ENCODE measurements at places on chromosomes 2 and 18. TPM values are rescaled to one million over a fixed set of nuclear protein-coding genes. Genes with fewer than 3 reads are reported as not detected.

- no peak for DNase-seq
Observed at GRCh38 chr2:218999881-219000568, 6.8 kb upstream of the CRYBA2 start.

DNA sequence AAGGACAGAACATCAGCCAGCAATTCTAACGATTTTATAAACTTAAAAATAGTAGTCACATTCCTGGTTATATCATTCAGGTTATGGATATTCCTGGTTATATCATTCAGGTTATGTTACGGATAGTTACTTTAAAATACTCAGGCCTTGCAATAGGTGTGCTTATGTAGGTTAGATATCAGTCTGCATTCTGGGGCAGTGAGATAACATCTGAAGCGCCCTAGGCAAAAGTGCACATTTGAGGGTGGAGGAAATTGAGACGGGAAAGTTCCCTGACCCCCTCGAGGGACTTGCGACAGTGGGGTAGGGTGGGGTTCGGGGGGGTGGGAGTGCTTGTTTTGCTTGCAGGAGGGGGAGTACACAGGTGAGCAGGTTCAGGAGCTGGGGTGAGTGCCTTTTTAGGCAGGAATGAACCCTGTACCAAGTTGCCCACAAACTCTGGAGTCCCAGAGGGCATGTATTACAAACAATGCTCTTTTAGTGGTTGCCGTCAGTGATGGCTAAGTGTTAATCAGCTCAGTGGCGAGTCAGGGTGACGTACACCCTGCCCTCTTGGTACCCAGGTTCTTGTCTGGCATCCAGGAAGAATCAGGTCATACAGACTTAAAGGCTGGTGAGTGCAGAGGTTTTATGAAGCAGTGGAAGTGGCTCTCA lies 31.8 kb downstream of the CREG2 start:
- no peak for DNase-seq

DNA sequence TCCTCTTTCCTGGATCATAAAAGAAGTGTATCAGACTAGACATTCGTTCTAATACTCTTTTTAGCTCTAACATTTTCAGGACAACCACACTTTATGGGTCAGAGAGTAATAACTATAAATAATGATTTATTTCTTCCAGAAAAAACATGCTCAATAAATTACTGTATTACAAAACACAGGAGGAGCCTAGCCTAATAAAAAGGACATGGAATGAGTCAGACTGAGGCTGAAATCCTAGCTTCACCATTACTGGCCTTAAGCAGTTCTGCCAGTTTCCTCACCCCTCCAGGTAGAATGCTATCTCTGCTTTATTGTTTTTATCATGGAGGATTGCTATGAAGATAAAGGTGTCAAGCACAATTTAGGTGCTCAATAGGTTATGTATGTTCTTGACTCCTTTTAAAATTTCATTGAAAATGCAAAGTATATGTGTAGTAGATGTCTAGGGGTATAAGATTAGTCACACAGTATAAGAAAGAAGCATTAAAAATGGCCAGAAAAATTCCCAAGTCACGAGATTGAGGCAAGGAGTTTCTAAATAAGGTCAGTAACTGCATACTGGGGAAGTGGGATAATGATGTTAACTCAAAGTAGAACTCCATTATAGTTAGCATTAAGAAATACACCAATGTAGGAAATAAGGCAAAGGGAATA lies 105.5 kb upstream of the NEUROD1 start:
- no peak for DNase-seq

- no peak for DNase-seq
Observed at GRCh38 chr2:81648370-81648769, 1343.8 kb upstream of the LRRTM1 start.

DNA sequence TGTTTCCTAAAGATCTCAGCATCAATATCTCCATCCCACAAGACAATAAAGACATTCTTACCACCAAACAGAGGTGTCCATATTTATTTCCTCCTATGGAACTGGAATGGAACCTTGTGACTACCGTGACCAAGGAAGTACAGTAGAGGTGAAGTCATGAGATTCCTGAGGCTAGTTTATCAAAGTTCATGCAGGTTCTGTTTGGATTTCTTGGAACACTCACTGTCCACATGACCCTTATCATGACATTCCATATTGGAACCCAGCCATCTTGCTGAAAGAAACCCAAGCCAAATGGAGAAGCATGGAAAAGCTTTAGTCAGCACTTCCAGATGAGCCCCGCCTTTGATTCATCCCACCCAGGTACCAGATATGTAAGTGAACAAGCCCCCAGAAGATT lies 516.0 kb upstream of the POU3F3 start:
- no peak for DNase-seq

Gene APLF
- 1.4 TPM for polyA plus RNA-seq

Gene CHST9
- 0.03 TPM for polyA plus RNA-seq

Gene VAMP5
- 149 TPM for polyA plus RNA-seq

Data from psoas muscle (tissue), 8 donors.